ENCODE measurements at places on chromosomes 1 and 21.

DNA sequence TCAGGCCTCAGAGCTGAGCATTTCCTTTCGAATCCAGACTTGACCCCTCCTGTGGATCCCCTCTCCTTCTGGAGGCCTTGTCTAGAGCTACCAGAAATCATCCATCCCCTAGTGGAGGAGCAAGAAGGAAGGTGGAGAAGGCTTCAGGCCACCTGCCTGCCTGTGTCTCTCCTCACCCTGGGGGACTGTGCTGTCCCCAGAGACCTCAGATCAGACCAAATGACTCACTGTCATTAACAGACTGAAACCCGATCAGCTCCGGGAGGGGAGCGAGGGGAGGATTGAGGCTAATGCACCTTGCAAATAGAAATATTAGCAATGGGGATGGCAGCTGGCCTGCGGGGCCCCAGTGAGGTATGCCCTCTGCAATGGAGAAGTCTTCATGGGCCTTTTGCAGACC is 2.1 kb downstream of the MYBPH start:
- DNase-seq, result no peak

- no peak for DNase-seq
These were observed 35.0 kb downstream of the UCK2 start for GRCh38 chr1:165862448-165862847.

DNA sequence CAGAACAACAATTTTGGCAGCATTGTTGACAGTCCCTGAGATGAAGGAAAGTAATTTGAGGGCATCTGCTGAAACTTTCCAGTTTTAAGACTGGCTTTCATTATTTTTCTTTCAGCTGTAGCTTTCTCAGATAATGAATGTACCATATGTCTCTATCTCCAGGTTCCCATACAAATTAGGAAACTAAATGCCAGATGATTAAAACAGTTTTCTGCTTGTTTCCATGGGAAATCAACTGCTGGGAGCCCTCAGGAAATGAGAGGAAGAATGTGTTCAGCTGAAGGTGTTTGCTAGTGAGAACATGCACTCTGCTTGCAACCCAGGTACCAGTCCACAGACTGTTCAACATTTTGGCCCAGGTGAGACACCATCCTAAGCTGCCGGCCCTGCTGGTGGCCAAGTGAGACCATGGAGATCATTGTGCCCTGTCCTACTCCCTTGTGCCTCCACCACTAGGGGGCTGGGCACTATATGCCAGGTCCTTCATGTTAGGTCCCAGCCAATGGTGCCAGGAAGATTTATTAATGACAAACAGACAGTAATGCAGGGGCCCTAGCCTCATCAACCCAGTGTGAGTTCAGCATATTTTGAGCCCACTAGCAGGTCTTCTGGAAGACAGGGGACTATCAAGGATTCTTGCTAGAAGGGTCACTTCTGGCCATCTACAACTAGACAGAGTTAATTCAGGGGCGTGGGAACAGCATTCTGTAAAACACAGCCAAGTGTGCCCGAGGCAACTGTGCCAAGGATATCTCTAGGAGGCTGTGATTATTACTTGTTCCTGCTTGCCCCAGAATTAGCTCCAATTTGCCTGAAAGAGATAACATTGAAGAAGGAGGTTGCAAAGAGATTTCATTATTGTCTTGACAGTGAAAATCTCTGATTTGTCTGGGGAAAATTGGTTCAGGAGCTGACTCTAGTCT is 17.0 kb upstream of the LRRC8C start:
- DNase-seq, result no peak

GRCh38 chr1:248372394-248372793 is 3.2 kb upstream of the OR2T6 start:
- no peak for DNase-seq

- no peak for DNase-seq
These were observed 6.6 kb downstream of the ATP1A4 start for GRCh38 chr1:160158031-160158430.

GRCh38 chr1:214727274-214727673 is 124.3 kb downstream of the CENPF start:
- DNase-seq, result no peak

- DNase-seq, result no peak
These were observed 19.7 kb upstream of the RIPK4 start for GRCh38 chr21:41786509-41786987.

GRCh38 chr1:43935711-43936427 is 2.3 kb downstream of the ARTN start:
- DNase-seq, result no peak

- DNase-seq, result no peak
These were observed 11.7 kb downstream of the LHX9 start for GRCh38 chr1:197928849-197929336.

GRCh38 chr21:24225431-24225830 is 1381.8 kb downstream of the MRPL39 start:
- no peak for DNase-seq

GRCh38 chr1:235421751-235422150 is 54.5 kb downstream of the TBCE start:
- no peak for DNase-seq

- no peak for DNase-seq
These were observed 582.6 kb downstream of the MRPL39 start for GRCh38 chr21:25024639-25025038.

DNA sequence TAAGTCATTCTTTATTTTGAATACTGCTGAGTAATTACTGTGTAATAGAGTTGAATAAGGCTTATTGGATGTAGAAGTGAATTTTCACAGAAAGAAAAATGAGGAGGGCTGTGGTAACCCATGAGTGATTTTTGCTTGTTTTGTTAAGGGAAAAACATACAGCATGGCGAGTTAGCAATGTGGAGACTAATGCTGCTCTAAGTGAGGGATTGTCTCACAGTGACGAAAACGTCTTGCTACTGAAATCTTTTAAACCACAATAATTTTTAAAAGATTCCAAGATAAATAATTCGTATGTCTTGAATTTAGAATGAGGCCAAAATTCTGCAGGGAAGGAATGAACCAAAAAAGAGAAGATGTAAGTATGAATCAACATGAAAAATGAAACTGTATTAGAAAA is 16.2 kb upstream of the PLA2G4A start:
- no peak for DNase-seq

GRCh38 chr1:181386951-181387350 is 96.4 kb upstream of the CACNA1E start:
- DNase-seq, result no peak

DNA sequence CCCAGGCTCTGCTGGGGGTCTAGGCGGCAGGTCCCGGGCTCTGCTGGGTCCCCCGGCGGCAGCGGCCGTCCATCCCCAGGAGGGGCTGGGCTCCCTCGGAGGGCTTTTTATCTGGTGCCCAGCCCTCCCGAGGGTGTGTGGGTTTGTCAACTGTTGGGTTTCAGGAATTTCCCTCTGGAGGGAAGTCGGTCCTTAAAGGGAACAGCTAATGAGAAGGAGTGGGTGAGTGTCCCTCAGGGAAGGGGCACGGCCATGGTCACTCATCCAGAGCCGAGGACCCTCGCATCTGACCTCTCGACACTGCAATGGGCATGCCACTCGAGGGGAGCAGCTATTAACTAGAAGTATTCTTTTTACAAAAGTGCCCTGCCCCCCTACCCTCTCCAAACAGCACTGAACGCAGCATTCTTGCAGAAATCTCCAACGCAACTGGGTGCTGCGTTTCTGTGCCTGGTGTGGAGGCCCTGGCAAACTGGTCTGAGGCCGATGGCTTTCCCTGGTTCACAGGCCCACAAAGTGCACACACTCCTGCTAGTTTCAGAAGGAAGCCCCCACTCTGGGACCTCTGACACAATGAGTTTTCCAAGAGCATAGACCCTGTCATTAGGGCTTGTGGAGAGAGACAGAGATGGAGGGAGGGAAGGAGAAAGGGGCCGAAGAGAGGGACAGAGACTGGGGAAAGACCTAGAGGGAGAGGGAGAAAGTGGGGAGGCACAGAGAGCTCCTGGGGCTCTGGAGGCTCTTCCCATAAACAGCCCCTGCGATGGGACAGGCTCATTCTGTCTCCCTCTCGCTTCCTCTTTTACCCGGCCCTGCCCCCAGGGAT is 1.0 kb upstream of the TSPEAR start:
- no peak for DNase-seq

DNA sequence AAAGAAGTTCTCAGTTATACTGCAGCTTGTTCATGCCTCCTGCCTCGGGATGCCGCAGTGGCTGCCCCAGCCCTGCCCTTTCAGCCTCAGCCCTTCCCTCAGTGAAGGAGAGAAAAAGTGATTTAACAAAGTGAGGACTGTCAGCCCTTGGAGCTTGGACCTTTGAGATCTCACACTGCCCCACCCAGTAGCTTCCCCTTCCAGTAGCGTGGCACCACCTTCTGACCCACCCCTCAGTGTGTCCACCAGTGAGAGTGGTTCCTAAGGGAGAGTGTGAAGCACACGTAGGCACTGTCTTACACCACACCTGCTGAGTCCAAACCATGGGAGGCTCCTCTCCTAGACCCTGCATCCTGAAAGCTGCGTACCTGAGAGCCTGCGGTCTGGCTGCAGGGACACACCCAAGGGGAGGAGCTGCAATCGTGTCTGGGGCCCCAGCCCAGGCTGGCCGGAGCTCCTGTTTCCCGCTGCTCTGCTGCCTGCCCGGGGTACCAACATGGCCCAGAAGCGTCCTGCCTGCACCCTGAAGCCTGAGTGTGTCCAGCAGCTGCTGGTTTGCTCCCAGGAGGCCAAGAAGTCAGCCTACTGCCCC is at the start of gene CDA:
Gene CDA, plus strand, starts transcription at position 464 of the 592 bp plus-strand sequence. Its CDS starts 33 bp downstream, at position 497.
- no peak for DNase-seq

DNA sequence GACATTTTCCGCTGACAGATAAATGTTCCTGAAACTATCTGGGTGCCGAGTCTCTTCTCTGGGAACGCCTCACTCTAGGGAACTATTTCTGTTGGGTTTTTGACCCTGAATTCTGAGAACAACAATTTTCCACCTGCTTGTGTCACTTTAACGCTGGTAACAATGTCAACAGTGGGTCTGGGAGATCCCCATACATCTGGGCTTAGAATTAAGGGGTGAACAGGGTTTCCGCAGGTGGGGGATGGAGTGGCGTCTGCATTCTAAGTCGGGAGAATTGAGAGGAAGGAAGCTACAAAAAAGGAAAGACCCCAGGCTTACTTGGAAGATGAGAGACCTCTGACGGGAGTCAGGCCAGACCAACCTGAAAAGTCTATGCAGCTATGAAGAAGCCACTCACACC is 8.7 kb downstream of the CD247 start:
- DNase-seq, result no peak

DNA sequence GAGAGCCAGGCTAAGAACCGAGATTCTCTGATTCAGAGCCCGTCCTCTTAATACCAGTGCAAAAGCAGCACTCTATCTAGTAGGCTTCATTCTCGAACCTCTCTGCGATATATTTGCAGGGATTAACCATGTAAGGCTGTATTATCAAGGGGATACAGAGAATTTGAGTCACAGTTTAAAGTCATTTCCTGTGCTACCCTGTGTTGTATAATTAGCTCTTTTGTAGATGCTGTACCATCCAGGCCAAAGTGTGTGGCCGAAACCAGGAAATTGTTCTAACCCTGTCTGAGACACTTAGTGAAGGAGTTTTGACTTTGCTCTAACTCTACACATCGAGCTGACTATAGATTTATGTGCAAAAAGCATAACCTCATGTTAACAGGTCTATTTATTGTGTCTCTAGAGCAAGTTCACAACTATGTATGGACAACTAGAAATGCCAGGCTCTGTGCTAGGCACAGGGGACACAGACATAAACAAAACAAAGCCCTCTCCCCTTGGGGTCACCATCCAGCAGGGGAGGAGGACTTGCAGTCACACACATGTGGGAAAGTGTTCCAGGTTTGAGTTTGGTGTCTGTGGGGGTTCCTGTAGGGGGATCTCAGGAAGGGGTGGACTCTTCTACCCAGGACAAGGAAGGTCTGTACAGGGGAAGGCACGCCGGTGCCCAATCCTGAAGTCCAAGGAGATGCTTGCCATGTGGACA is 182.2 kb downstream of the DHRS3 start:
- DNase-seq, result no peak

DNA sequence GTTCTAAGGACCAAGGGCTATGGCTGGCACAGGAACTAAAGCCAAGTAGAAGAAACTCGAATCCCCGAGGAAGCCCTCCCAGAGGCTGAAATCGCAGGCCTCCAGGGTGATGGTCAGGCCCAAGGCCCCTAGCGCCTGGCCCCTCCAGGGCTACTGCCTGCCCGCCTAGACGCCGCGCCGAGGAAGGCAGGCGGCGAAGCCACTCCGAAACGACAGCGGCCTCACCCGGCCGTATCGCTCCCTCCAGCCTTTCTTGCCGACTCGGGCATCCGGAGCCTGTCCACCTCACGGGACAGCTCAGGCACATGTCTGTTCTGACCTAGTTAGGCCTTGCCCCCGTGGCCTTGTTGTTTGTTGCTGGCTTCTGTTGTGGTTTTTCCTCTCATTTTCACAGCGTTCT is 9.7 kb upstream of the LHX8 start:
- DNase-seq, result no peak

GRCh38 chr1:218772575-218772974 is 401.1 kb upstream of the LYPLAL1 start:
- no peak for DNase-seq

DNA sequence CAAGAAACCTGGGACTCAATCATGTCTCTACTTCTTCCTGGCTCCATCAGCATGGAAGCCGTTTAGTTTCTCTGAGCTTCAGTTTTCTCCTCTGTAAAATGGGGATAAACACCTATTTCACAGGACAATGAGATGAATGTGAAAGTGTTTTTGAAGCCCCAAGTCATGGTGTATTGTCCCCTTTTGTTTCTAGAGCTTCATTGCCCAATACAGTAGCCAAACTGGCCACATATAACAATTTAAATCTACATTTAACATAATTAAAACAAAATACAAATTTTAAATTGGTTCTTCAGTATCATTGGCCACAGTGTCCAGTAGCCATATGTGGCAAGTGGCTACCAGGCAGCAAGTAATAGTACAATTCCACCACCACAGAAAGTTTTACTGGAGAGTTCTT is 2.3 kb upstream of the EFCAB14 start:
- DNase-seq, result no peak

GRCh38 chr1:8267307-8267706 is 50.6 kb upstream of the SLC45A1 start:
- DNase-seq, result no peak

GRCh38 chr1:58206749-58207148 is 339.8 kb downstream of the OMA1 start:
- no peak for DNase-seq

Data from activated CD8-positive, alpha-beta memory T cell treated with anti-CD3 and anti-CD28 coated beads for 48 hours (primary cell).